ENCODE measurements at places on chromosomes 16 and 17.
A peak's percentile ranks its signal among the peaks of the same experiment; 100 is the strongest.

DNA sequence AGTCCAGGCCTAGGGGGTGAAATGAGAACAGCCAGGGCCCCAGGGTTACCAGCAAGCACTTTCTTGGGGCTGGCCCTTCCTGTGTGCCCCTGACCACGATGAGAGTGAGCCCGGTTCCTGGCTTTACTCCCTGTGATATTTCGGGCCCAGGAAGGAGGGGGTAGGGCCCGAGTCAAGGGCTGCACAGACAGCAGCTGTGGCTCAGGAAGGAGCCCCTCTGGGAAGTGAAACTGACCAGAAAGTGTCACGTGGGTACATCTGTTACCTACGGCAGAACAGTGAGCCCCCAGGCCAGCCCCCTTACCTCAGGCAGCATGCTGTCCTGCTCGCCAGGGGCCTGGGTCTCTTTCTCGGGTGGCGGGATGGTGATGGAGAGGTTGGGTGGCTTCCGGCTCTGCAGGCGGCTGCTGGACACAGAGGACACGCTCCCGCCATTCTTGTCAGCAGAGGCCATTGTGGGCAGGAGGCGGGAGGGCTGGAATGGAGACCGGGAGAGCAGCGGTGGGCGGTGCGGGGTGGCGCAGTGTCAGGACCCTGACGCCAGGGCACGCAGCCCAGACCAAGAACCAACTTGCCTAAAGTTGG, 13.8 kb downstream of the AANAT start:
- DNase-seq = no peak

DNA sequence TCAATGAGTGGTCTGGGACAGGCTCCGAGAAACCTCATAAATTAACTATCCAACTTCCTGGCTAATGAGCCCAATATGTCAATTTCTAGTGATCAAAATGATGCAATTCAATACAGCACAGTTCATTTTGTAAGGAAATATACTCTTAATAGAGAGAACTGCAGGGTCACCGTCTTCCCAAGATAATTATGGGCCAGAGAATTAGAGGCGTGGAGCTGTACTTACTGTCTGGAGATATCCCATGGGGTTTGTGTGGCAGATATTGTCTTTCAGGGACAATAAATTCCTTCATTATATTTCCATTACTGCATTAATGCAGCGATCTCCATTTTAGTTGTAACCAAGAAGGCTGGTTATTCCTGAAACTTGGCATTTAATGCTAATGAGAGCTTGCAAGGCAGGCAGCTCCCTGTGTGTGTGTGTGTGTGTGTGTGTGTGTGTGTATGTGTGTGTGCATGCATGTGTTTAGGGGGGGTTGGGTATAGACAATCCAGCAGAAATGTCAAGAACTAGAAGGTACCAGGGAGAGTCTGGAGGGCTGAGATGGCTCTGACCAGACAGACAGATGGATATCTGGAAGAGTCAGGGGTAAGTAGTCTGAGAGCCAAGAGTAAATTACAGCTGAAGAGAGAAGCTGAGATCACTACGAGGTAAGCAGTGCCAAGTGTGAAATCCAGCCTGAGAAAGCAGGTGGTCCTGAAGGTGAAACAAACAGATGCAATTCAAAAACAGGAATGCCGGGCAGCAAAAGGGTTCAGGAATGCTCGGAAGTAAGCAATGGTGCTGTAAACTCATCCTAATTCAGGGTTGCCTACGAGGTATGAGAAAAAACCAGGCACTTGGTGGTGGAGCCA, 393.0 kb downstream of the CA10 start:
- no peak for DNase-seq

GRCh38 chr17:15957206-15957605, 12.3 kb downstream of the ADORA2B start:
- no peak for DNase-seq

- DNase-seq = no peak
These were observed 26.8 kb downstream of the MPP2 start for GRCh38 chr17:43880420-43880991.

- DNase-seq = peak; percentile 38
These were observed 30.1 kb downstream of the CCL4 start for GRCh38 chr17:36133602-36134236.

DNA sequence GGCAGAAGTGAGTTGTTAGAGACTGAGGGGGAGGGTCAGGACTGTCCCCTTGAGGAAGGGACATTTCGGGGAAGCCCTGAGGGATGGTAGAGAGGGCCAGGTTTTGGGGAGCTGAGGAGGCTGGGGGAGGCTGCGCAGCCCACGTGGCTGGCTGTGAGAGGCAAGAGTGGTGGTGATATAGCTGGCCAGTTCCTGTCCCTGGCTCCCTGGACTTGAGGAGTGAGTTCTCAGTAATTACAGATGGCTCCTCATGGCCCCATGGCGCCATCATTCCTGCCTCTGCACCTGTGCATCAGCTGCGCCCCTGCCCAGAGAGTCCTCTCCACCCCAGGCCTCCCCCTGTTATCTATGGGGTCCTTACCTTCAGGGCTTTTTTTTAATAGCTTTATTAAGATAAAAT, 30.3 kb downstream of the MPRIP start:
- DNase-seq = no peak

DNA sequence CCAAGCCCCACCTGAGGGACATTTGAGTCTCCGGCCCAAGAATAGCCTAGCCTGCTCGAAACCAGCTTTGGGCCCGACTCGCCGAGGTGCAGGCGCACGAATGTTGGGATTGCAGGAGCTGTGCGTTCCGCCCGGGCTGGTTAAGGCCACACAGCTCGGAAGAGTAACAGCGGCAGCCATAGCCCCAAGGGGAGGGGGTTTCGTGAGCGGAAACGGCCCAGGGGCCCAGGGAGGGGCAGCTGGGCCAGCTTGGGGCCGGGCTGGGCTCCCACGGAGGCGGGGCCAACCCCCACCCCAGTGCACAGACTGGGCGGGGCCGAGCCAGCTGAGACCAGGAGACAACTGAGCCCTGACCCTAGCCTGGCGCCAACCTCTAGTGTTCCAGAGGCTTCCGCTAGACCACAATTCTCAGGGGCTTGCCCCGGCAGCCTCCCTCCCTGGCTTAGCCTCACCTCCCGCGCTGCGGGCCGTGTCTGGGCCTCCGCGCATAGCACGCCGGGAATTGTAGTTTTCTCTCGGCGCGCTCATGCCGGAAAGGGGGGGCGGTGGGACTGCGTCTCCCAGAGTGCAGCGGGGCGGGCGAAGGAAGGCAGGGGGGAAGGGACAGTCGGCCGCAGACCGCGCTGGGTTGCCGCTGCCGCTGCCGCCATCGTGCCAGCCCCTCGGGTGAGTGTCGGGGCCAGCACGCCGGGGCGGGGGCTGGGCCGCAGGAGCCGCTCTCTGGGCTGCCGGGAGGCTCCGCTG, at the start of gene NUTF2:
Gene NUTF2, plus strand, starts transcription at position 614 of the 744 bp plus-strand sequence. CDS start 18,198 bp downstream, outside the sequence.
- DNase-seq = peak; percentile 88

DNA sequence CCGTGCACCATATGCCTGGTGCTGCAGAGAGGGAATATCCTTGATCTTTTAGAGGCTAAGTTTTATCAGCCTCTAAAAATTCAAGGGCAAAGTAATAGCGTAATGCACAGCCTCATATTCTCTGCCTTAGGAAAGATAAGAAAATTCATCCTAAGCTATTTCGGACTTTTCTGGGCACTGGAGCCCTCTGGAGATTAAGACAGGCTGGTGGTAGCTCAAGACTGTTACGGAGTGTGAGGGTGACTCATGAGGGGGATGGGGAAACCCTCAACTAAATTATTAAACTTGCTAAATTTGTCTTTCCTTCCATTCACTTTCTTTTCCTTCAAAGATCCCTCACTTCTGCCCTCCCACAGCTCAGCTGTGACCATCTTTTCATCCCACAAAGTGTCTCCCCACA, 73.3 kb downstream of the RPH3AL start:
- DNase-seq = no peak

DNA sequence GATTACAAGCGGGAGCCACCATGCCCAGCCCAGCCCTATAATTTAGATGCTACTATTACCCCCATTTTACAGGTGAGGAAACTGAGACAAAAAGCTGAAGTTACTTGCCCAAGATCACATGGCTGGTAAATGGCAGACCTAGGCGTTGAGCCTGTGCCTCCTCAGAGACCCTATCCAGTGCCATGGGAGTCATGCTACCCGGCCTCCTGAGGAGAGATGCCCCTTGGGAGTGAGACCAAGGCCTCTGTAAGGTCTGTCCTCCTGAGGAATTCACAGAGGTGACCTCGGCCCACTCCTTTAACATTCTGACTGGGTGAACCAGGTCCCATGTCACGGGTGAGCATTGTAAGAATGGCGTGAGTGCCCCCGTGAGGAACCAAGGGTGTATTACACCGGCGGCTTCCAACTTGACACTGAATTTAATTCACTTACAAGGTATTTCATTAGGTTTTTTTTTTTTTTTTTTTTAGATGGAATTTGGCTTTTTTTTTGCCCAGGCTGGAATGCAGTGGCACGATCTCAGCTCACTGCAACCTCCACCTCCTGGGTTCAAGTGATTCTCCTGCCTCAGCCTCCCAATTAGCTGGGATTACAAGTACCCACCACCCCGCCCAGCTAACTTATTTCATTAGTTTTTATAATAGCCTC, 95.7 kb downstream of the ABCC6 start:
- DNase-seq = peak; percentile 70
